ENCODE measurements at places on chromosomes 2 and 18. TPM values are rescaled to one million over a fixed set of nuclear protein-coding genes. Genes with fewer than 3 reads are reported as not detected.

- DNase-seq: no peak
Measured at GRCh38 chr2:55771612-55772011, 78.0 kb upstream of the PNPT1 start.

DNA sequence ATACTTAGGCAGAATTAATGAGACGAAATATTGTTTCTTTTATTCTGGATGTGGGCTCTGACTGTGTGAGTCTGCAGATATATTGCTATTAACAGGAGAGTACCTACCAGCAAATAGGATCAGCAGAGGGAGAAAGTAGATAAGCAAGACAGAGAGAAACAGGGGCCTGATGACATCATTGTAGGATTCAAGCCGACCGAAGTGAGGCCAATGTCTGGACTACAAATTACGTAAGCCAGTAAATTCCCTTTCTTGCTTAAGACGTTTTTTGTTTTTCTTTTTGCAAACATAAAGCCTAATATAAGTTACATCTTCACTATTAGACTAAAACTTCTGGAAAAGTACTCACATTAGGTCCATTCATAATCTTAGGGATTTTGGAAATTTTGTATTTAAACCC is 21.4 kb upstream of the PTPRM start:
- no peak for DNase-seq

- no peak for DNase-seq
Measured at GRCh38 chr2:68767031-68767961, 32.7 kb downstream of the ARHGAP25 start.

DNA sequence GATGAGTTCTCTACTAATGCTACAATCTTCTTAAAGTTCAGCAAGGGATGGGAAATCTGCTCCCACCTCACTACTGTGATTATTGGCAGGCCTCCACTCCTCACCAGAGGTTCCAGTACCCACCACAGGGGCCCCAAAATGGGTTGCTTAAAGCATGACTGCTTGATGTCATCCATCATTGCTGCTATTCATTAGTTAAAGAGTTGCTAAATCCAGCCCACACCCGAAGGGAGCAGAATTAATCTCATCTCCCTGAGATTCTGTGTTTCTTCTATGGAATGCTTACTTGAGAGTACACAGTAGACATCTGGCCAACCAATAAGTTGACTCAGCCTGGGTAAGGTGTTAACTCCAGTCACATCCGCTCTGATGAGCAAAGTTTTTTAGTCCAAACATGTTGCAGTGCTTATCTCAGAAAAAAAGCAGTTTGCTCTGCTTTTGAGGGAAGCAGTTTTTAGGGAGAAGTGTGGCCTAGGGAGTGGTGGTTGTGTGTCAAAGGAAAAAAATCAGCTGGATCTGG is 690.2 kb upstream of the POU3F3 start:
- DNase-seq: no peak

DNA sequence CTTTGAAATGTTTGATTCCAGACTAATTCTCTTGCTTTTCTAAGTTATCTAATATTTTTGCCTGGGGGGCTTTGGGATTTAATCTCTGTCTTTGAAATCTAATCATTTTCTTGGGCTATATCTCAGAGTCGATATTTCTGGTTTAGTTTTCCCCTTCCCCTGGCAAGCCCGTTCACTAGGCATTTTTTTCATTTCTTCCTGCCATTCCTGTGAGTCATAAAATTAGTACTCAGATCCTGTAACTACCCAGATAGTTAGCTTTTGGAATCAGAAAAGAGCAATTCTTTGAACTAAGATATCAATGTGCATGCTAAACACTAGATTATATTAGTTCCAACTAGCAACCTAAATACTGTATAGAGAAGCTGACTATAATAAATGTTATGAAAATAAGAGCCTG is 29.4 kb upstream of the RNF149 start:
- no peak for DNase-seq

- DNase-seq: no peak
Measured at GRCh38 chr18:57311472-57311871, 40.9 kb upstream of the ST8SIA3 start.

- DNase-seq: no peak
Measured at GRCh38 chr18:79812052-79812451, 14.3 kb downstream of the KCNG2 start.

DNA sequence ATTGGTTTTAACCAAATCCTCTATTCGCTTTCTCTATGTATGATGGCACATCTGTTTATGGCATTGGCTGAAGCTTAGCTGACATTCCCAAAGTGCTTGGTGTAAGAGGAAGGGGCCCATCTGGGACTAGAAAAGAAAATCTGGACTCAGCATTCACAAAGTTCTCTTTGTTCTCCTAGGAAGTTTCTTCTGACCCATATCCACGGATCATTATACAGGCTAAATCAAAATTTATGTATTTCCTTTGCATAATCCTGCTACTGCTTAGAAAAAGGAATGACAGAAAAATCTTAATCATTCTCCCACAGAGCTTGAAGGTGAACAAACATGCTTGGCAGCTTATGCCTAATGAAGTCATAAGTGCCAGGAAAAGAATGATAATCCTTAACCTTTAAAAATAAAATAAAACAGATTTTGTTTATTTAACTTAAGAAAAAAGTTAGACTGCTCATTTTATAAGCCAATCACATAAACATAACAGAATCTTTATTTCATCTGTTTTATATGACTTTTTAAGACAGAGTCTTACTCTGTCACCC is 88.4 kb downstream of the NYAP2 start:
- no peak for DNase-seq

DNA sequence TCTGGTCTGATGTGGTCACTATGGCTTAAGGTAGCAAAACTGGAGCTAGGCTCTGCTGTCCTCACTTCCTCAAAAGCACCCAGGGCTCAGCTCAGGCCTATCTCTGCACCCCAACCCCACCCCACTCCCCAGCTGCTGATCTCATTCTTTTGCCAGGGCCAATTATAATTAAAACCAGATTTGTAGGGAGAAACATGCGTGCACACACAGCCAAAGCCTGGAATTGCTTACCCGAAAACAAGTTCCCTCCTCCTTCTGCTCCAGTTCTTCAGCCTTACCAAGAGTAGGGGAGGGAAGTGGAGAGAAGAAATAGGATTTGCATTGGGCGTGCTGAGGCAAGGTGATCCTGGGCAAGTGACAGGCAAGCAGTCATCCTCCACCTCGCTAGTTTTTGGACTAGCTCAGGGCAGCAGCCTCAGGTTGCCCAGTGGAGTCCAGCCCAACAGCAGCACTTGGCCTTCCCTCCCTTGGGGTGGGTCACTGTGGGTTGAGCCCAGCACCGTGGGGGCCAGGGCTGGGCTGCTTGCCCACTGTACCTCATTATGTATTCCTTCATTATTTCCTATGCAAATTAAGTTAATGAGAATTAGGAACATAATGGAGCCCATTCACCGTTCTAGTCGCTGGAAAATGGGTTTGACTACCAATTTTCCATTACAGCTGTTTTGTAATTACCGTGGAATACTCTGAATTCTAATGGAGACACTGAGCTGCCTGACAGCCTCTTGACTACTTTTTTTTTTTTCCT is 199.1 kb upstream of the CELF4 start:
- no peak for DNase-seq

DNA sequence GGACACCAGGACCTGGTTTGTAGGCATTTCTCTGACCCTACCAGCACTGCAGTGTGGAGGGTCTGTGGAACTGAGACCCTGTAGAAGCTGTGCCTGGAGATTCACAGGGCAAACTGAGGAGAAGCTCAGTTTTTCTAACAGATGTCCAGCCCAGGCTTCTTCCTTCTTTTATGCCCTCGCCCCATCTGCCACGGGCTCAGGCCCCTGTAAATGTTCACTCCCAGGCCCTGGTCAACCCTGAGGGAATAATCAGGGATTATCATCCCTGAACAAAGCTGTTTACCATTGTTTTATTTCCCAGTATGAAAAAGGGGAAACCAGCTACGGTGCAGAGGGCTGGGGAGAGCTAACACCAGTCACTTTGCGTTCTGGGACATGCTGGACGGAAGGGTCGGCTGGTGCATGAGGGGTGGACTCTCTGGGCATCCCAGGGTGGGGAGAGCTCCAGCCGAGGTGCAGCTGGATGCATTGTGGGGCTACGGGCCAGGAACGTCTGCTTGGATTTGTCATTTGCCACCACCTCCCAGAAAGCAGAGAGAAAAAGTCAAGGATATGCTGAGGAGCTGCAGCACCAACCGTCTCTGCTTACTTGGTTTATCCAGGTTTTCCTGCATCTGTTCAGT is 183.8 kb downstream of the TFCP2L1 start:
- DNase-seq: no peak

GRCh38 chr18:62778976-62779869 is 63.9 kb downstream of the PHLPP1 start:
- no peak for DNase-seq

DNA sequence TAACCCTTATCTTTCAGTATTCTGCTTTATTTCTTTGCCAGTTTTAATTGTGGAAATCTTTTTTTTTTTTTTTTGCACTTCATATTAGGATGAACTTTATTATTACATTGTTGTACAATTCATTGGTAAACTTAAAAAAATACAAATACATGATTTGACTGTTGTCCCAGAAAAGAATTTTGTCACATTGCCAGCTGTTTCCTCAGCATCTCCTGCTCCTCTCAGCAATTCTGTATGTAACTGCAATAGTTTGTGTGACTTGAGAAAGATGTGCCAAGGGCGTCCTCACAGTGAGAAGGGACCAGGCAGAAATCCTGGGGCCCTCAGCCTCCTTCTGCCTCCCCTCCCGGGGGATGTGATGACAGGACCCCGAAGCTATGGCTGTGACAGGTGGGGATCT is 254.4 kb downstream of the NBAS start:
- no peak for DNase-seq

GRCh38 chr2:64722291-64723044 is 68.8 kb upstream of the SERTAD2 start:
- DNase-seq: no peak

GRCh38 chr2:18991177-18992168 is 366.9 kb downstream of the OSR1 start:
- peak; percentile 24 for DNase-seq

GRCh38 chr2:240991378-240992263 is 6.8 kb upstream of the SNED1 start:
- DNase-seq: peak; percentile 60

GRCh38 chr2:132267105-132267497 is 105.3 kb upstream of the ANKRD30BL start:
- DNase-seq: no peak

- no peak for DNase-seq
Measured at GRCh38 chr2:137525641-137526190, 438.6 kb upstream of the HNMT start.

DNA sequence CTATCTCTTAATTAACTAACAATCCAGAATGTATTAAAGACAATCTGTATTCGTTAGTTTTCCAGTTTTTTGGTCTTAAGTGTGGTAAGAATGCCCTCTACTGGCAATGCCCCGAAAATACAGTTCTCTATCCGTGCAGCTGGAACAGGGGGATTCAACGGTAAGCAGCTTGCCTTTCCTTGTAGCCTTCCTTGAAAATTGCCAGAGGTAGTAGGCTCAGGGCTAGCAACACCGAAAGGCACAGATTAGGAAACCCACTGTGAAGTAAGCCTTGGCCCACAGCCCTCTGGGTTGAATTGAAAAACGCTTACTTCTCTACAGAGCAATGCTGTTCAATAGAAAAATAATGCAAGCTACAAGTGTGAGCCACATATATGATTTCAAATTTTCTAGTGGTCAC is 17.1 kb upstream of the VPS4B start:
- no peak for DNase-seq

Gene TMEM178A
- 1.9 TPM for total RNA-seq

Gene CPO
- total RNA-seq: 2.0 TPM

Gene SCYGR6
- total RNA-seq: not detected

Gene STAT4
- 29.4 TPM for total RNA-seq

Gene SCG2
- total RNA-seq: 0.47 TPM

Gene IL1RL2
- 2.2 TPM for total RNA-seq

Measured in omental fat pad (tissue), 4 donors.